ENCODE measurements at places on chromosomes 4 and X. TPM values are rescaled to one million over a fixed set of nuclear protein-coding genes. Genes with fewer than 3 reads are reported as not detected.

Gene DSPP
- total RNA-seq = 0.41 TPM

Gene BEX5
- total RNA-seq = 55.4 TPM

Gene EVC2
- 2.0 TPM for total RNA-seq

Gene MAGEB6
- total RNA-seq = not detected

Gene GATA1
- under 0.01 TPM for total RNA-seq

Gene CLCN4
- 84.8 TPM for total RNA-seq

Gene NDNF
- 4.1 TPM for total RNA-seq

DNA sequence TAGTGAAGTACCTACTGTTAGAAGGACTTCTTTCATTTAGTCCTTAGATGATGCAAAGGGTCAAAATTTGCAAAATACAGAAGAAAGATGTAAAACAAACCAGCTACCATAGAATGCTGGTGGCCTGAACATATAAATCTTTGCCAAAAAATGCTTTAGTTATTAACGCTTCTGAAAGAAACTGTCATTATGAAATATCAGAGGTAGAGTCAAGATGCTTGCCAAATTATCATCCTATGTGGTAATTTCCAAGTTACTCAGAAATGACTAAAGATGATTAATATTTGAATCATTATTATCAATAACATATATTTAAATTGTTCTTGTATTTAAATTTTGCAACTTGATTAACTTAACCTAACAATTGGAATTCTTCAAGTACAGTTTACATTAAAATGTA lies 588.4 kb upstream of the FAM241A start:
- DNase-seq = no peak

DNA sequence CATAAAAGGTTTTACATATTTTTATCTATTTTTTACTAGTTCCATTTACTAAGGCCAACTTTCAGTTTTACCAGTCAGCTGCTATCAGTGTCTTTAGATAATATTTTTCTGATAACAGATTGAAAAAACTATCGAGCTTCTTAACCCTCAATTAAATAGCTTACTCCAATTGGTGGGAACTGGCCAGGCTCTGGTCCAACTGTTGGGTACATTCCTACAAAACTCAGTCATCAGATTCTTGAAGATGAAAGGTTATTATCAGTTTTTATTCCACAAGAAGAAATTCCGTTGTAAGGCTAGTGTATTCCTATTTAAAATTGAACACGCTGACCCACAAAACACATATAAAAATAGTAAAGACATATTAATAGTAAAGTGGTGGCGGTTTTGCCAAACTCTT lies 346.2 kb downstream of the MAPK10 start:
- no peak for DNase-seq

GRCh38 chr4:4541040-4541631 lies 712 bp downstream of the STX18 start:
- peak; percentile 31 for DNase-seq

DNA sequence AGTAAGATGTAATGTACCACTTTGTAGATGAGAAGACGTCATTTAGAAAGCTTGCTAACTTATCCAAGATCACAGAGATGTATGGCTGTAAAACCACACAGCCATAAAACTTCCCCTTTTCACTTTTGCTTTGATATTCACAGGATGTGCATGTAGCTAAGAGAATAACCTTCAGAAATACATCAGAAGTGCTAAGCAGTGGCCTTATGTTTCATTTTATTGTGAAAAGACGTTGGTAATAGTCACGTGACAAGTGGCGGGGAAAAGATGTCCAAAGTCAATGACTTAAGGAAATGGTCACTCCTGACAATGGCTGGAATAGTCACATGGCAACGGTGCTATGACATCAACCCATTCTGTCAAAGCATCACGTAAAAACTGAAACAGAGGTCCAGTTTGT lies 12.9 kb upstream of the WDR17 start:
- no peak for DNase-seq

- DNase-seq = no peak
Measured at GRCh38 chr4:139144161-139144859, 32.7 kb downstream of the ELF2 start.

GRCh38 chr4:99683895-99684294 lies 26.3 kb upstream of the C4orf54 start:
- DNase-seq = no peak

DNA sequence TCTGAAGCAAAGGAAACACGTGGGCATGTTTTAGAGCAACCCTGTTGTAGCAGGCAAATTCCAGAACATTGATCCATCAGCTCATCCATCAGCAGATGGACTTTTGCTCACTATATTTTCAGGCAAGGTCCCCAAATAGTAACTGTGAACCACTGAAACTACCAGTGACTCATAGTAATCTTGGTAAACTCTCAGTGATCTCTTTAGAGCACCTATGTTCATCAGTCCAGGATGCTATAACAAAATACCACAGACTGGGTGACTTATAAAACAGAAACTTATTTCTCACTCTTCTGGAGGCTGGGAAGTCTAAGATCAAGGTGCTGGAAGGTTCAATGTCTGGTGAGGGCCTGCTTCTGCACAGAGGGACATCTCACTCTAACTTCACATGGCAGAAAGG lies 28.9 kb upstream of the BTC start:
- DNase-seq = no peak

DNA sequence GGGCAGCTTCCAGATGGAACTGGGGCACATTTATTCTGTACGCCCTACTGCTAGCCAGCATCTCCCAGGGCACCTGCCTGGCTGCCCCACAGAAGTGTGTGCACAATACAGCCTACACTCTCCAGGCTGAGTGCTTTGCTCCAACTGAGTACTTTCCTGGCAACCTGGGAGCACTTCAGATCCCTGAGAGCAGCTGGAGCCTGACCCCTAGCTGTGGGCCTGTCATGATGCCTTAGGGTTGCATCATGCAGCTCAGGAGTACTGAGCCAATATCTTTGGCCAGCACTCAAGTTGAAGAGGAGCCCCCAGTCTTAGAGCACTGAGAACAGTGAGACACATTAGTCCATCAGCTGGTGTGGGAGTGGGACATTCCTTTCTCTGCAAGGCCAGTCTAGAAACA lies 321.9 kb downstream of the CFAP47 start:
- DNase-seq = no peak

DNA sequence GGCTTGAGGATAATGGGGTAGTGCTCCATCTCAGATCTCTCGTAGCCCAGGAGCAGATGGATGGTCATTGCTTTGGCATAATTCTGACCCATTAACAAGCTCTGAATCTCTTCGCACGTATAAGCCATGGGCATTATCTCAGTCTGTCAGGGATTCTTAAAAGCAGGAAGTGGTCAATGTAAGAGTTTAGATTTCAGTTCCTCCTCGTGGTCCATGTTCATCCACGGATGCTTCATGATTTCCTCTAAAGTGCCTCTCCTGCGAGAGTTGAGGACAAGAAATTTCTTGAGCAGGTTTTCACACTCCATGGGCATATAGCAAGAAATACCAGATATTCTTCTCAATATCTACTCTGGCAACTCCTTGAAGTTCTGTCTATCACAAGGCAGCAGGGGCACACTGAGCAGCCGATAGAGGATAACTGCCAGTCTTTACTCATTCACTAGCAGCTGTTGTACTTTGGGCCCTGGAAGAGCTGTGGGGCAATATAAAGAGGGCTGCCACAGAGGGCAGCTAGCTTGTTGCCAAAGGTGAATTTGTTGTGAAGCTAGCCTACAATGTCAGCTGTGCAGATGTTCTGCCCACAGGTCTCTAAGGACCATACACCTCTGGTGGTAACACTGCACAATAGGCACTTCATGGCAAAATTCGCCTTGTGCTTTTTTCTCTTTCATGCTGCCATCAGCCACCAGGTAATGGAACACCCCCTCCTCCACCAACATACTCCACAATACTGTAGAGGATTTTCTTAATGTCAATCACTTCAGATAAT lies 52.0 kb upstream of the WDR17 start:
- no peak for DNase-seq

DNA sequence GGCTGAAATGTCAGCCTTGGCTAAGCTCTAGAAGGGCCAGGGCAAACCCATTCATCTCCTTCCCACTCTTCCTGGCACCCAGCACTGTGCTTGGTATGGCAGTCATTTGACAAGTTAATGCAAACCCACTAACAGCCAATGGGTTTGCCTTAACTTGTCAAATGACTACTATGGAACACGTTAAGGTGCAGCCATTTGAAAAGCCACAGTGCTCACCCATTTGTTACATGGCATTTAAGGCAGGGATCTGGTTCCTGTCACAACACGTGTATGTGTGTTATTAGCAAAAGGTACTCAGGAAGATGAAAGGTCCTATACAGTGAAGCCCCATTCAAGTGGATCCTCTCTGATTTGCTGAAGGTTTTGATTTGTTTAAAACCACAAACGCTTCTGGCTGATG lies 7.2 kb downstream of the CRMP1 start:
- no peak for DNase-seq

DNA sequence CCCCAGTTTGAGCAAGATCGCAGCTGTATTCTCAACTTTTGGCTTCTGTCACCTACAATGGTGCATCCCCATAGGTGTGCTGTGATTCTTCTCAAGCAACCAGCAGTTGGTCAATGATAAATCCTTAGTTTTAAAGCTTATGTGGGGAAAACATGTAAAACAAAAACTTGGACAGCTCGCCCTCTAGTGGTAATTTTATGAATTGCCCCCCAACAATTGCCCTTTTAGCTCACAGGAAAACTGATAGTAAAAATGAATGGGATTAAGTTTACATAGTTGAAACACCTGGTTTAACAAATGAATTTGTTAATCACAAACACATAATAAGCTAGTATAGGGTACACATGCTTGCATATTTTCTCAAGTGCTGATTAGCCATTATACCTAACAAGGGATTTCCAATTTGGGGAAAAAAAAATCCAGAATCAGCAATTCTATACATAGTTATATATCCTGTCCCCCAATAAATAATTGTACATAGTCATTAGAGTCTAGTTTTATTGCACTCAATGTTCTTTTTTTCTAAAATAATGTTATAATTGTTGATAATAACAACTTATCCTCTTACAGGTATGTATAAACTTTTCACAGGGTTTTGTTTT lies 30.1 kb downstream of the TEX13A start:
- no peak for DNase-seq

DNA sequence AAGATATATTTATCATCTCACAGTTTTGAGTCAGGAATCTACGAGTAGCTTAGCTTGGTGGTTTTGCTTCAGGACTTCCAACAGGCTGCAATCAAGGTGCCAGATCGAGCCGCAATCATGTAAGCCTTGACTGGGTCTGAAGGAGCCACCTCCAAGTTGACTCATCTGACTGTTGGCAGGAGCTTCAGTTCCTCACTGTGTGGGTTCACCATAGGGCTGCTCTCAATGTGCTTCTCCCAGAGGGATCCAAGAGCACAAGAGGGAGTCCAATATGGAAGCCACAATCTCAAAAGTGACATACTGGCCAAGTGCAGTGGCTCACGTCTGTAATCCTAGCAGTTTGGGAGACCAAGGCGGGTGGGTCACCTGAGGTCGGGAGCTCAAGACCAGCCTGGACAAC lies 26.5 kb downstream of the DCHS2 start:
- no peak for DNase-seq

- DNase-seq = no peak
Measured at GRCh38 chr4:102809190-102809589, 18.2 kb downstream of the UBE2D3 start.

GRCh38 chrX:139924696-139925095 lies 8.2 kb downstream of the ATP11C start:
- DNase-seq = no peak

DNA sequence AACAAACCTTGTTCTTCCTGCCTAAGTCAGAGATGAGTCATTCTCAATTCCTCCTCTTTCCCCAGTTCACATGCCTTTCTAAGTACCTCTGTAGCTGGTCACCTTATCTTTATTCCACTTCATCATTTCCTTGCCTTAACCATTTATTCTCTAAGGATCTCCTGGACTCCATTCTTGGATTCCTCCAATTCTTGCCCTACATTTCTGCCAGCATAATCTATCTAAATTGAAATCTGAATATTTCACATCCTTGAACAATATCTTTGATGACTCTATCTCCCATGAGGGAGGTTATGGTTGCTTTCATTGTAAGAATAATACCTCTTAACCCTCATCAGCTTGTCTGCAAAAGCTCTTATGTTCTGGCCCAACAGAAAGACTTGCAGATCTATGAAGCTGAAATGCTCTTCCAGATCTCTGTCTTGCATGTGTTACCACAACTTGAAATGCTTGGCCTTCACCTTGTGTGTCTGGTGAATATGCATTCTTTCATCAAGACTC lies 28.6 kb upstream of the PDE5A start:
- no peak for DNase-seq

GRCh38 chr4:142267101-142267500 lies 579.0 kb downstream of the INPP4B start:
- no peak for DNase-seq

GRCh38 chr4:122038896-122039295 lies 87.0 kb upstream of the TRPC3 start:
- no peak for DNase-seq

DNA sequence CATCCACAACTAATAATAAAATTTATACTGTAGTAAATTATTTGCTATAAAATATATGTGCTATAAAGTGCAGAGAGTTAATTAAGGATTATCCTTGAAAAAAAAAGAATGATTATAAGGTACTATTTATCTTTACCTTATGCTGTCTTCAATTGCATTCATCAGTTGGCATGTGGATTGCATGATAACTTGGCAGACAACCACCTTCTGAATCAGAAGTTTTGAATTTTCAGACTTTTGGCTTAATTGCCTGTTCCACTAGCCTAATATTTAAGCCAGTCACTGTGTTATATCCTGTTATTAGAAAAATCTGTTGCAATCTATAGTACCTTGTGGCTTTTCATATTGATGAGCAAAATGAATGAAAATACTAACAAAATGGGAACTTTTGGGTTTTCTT lies 1040.3 kb upstream of the PCDH10 start:
- DNase-seq = no peak

DNA sequence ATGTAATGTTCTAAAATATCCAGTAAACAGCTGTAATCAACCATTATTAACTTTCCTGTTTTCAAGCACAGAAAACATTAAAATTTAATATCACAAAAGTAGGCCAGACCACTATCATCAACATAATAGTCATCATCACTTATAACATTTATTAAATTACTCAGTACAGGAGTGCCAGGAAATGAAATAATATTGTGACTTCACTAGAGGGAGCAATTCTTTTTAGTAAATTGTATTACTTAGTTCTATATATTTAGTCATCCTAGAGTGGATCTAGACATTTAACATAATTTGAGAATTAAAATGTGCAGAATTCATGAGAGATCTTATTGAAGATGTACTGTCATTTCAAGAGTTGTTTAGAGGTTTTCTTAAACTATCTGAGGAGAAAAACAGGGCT lies 33.6 kb downstream of the PITX2 start:
- no peak for DNase-seq

- no peak for DNase-seq
Measured at GRCh38 chr4:164207460-164207859, 546.5 kb upstream of the SMIM31 start.

- peak; percentile 68 for DNase-seq
Measured at GRCh38 chr4:6761649-6762615, 20.6 kb upstream of the KIAA0232 start.

- DNase-seq = no peak
Measured at GRCh38 chr4:19214591-19215186, 1037.0 kb upstream of the SLIT2 start.

- DNase-seq = no peak
Measured at GRCh38 chr4:26179316-26179760, 141.5 kb upstream of the RBPJ start.

Data from frontal cortex (tissue), 4 donors.